ENCODE measurements at places on chromosomes 6 and 20.

DNA sequence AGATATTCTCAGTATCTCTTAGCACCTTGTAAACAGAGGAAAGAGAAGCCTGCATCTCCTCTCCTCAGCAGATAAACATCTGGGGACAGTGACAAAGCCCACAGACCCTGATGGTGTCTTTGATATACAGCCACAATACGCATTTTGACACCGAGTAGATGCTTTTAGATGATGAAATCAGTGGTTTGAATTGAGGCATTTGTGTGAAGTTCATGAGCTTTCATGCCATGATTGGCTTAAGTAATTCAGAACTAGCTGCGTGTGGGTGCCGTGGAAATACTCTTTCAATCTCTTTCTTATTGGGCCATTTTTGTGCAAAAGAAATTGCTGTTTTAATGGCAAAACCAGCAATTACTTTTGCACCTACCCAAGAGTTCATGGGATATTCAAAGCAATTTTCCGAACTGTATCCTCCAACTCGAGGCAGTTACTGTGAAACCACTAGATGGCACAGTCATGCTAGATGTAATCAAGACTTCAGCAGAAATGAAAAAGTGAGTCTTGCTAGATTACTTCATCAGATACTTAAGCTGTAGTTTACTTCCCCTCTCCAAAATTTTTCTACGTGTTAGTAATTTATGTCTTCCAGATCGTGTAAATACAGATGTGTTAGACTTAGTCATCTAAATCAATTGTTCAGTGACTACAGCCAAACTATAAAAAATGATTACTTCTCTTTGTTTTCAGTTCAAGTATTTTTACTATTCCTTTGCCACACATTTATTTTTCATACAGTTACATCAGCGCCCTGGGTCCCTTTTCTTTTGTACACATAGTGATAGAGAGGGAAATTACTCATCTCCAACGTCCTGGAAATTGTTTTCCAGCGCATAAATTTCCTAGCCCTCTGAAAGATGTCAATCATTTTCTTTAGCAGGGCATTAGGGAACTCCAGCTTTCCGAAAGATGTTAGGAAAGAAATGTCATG, 49.4 kb downstream of the IYD start:
- DNase-seq = no peak

DNA sequence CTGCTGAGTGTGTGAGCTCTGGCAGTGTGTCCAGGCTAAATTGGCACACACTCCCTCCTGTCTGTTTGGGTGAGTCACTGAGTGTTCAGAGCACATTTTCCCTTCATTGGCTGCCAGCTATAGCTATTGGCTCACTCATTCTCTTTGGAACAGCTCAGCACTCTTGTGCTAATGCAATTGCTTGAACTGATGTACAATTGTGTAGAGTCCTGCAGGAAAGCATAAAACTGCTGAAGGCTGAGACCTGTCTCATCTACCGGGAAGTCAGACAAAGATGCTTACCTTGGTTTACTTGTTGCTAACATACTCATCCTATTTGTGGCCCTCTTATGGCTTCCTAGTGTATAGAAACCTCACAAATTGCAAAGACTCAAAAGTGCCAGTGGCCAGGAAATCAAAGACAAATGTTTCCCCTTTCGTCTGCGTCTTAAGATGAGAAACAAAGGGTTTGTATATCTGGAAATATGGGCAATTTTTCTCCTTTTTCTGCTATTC, 351.0 kb downstream of the BCKDHB start:
- no peak for DNase-seq

DNA sequence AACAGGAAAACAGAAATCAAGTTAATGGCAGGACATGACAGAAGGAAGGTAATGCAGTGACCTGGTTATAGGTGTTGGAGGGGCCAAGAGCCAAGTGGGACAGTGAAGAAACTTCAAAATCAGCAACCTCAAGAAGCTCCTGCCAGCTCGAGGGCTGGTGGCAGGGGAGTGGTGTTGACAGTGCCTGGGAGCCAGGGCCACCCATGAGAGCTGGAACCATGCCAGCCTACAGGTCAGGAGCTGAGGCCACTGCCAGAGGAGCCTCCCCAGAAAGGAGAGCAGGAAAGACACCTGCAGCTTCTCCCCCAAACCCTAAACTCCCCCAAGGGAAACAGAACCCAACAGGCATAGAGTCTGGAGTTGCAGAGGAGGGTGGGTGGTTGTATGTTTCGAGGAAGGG, 262.1 kb downstream of the LRFN2 start:
- no peak for DNase-seq

GRCh38 chr6:2030682-2031244, 214.6 kb downstream of the GMDS start:
- DNase-seq = no peak

- no peak for DNase-seq
These were observed 118.0 kb upstream of the IRAK1BP1 start for GRCh38 chr6:78749326-78749725.

- no peak for DNase-seq
These were observed 34.2 kb upstream of the KCNK5 start for GRCh38 chr6:39263303-39264037.

DNA sequence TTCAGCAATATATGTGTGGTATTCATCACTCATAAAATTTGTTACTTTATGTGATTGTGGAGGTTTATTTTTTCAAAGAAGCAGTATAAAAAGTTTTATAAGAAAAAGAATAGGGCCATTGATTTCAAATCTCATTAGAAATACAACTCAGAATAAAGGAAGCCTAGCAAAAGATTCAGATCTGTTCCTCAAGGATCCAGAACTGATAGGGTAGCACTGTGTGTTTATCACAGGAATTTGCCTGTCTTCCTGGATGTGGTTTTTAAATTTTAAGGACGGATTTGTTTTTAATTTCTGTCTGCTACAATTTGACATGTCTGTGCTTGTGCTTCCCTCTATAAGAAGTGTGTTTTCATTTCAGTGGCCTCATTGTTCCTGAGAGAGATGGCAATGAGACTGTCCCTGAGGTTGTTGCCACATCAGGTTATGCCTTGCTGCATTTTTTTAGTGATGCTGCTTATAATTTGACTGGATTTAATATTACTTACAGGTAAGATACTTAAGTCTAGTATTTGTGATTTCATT, 74.6 kb downstream of the ATRN start:
- no peak for DNase-seq

GRCh38 chr20:18058661-18059467, 1.1 kb upstream of the OVOL2 start:
- DNase-seq = no peak

DNA sequence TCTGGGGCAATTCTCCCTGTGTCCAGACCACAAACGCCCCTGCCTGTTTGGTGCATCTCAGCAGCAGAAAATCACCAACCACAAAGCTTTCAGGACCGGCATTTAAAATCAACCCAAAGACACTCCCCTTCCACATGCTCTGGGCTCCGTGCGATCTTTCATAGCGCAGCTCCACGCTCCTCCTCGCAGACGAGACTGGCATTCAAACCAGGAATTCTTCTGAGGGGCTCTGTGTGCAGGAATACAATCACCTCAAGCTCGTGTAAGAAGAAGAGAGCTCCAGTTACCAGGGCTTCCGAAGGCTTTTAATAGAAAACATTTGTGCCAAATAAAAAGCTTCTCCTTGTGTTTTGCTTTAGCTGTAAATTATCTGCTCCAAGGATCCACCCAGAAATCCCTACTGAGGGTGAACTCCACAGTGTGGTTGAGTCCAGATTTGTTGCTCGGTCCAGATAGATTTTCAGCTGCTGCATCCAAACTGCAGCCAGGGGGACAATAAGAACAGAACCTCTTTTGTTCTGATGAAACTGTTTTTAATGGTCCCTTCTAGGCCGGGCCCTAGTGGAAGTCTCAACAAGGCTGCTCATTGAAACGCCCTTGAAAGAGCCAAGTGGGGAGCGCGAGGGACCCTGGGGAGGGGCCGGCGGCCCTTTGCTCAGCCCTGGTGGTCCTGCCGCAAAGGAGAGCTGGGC, 16.4 kb upstream of the BMP7 start:
- no peak for DNase-seq

DNA sequence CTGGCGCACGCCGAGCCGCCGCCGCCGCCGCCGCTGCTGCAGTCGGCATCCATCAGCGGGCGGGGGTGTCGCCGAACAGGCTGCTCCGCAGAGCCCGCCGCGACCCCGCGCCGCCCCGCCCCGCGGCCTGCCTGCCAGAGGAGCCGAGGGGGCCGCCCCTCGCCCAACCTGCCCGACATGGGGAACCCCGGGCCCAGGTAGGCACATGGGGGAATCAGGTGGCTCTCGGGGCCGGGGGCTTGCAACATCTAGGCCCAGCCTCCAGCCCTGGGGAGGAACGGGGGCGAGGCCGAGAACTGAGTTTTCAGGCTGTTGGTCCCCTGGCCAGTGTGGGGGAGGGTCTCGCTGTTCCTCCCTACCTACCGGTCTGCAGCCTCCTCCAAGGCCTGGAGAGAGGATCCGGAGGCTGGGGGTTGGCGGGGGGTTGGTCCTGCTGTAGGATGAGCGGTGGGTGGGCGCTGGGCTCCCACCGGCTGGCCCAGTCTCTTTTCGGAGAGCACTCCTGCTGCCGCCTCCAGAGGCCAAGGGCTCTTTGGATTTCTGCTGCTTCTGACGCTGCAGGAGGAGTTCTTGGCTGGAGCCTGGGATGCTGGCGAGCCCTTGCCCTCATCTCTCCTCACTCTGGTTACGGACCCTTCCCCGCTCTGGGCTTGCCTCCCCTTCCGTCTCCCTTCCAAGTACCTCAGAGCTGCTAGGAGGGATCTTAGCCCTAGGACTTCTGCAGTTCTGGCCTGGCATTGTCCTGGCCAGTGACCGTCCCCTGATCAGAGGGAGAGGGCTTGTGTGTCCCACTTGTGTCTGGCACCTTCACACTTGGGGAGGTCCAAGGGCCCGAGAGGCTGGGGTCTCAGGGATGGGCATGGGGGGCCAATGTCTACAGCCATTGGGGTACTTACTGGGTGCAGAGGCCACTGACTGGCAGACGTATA, at the start of gene EPB41L1:
Gene EPB41L1 (plus strand): TSS at position 41 of the 929 bp plus-strand sequence. CDS start 19,038 bp downstream, outside the sequence.
- DNase-seq = no peak

GRCh38 chr6:160238761-160239751, 19.6 kb downstream of the SLC22A2 start:
- no peak for DNase-seq

- no peak for DNase-seq
These were observed 7.2 kb upstream of the SDCBP2 start for GRCh38 chr20:1335961-1336698.

GRCh38 chr20:51710361-51710894, 57.8 kb downstream of the ATP9A start:
- no peak for DNase-seq

DNA sequence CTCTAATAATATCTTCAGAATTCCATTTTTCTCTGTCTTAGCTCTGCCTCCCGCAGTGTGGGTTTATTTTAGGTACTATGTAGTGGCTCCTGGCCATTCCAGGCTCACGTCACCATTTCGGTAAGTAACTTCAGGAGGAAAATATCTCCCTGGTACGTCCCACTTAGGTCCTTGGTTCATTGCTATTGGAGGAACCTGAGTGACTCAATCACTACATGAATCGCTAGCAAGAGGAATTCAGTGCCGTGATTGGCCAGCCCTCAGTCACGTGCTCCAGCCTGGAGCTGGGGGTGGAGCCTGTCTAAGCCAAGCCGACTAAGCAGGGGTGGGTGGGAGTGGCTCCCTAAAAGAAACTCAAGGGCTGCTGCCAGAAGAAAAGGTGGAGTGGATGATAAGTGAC, 67.3 kb upstream of the E2F3 start:
- DNase-seq = no peak

GRCh38 chr6:137792160-137793033, 74.7 kb upstream of the TNFAIP3 start:
- no peak for DNase-seq

GRCh38 chr6:35065441-35065800, 75.7 kb downstream of the TCP11 start:
- DNase-seq = no peak

DNA sequence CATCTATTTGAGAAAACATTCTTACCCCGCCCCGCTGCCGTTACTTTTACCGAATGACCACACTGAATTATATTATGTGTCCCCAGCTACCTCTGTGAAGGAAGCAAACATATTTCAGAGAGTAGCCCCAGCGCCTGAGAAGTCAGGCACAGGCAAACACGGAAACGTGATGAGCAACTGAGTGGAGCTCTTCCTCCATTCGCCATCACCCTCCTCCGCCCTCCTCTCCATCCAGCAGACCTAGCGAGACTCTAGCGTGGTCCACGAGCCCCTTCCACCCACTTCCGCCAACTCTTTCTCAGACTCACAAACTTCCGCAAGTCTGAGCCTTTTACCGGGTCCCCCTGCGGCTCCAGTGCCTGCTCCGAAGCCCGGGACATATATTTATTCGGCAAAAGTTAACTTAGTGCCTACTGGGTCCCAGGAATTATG, 582 bp downstream of the SNRPB start:
- DNase-seq = peak; percentile 43

DNA sequence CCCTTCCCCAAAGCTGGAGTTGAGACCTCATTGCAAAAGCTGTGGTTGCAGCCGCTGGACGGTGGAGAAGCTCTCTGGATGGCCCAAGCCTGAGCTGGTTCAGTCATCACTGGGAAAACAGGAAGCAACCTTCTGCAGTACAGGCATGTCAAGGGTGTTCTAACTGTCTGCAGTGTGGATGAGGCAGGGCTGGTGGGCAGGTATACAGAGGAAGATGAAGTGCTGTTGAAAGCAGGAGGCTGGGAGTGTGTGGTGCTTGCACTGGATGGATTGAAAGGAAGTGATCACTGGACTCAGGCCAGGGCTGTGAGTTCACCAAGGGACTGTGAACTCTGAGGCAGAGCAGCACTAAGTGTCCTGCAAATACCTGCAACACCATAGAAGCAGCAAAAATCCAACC, 89.0 kb upstream of the NOX3 start:
- no peak for DNase-seq

DNA sequence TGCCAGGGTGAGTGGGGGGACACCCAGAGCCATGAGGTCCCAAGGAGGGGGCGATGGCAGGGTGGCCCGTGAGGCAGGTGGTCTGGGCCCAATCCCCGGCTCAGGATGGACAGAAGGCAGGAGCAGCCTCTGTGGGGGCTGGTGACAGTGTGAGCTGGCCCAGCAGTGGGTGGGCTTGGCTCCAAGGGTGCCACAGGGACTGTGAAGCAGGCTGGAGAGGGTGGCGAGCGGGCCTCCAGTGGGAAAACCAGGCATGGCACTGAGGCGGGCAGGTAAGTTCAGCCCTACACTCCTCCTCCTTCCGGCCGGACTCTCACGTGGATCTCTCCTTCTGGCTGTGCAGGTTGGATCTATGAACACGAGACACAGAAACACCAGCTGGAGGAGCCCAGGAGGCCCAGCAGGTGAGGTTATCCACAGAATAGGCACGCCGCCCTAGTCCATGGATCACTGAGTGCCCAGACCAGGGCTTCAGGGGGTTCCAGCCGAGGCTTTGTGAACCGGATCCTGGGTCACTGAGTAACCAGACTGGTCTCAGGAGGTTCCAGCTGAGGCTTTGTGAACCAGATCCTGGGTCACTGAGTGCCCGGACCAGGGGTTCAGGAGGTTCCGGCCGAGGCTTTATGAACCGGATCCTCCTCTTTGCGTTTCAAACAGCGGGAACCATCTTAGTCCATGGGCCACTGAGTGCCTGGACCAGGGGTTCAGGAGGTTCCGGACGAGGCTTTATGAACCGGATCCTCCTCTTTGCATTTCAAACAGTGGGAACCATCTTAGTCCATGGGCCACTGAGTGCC, 76.4 kb upstream of the BHLHE23 start:
- no peak for DNase-seq

- no peak for DNase-seq
These were observed 811.5 kb downstream of the TENT5A start for GRCh38 chr6:80940976-80941375.
